ENCODE measurements at places on chromosomes 12 and 14.

DNA sequence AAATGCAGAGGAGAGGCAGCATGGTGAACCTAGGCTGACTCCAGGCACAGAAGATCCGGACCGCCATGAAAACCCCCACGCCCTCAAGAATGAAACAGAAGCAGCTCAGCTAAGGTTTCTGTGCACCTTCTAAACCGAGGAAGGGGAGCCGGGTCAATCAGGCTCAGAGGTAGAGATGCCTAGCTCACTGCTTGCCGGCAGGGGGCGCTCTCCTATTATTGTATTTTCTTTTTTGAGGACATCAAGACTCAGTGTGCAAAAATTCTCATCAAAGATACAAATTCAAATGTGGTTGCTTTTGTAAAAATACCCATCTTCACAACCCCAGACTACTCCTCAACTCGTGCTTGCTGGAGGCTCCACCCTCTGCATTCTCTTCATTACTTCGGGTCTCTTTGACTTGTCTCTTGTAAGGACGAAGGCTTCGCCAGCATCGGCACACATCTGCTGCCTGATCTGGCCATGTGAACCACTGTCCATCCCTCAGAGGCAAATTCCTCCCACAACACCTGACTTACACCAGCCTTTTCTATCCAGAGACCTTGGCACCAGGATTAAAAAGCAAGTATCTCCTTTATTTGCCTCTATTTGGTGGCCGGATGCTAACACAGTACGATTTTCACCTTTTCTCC lies 33.4 kb upstream of the RNASE3 start:
- no peak for DNase-seq

GRCh38 chr14:87745507-87746118 lies 247.4 kb downstream of the GALC start:
- DNase-seq = no peak

GRCh38 chr12:91384366-91384765 lies 201.7 kb upstream of the DCN start:
- DNase-seq = no peak

DNA sequence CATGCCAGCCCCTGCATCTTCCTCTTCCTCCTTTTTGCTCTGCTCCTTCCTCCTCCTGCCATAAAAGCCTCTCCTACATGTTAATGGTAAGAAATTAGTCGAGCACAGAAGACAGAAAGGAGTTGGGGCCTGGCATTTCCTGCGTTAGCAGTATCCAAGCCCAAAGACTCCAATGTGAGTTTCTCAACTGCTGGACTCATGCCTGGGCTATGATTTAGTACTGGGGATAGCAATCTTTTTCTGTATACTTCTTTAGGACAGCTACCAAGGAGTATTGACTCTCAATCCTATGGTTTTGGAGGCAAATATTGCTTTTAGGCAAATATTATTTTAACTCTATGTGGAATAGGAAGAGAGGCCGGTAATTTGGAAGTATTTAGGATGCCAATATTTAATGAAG lies 18.0 kb upstream of the SLC38A4 start:
- peak; percentile 50 for DNase-seq

DNA sequence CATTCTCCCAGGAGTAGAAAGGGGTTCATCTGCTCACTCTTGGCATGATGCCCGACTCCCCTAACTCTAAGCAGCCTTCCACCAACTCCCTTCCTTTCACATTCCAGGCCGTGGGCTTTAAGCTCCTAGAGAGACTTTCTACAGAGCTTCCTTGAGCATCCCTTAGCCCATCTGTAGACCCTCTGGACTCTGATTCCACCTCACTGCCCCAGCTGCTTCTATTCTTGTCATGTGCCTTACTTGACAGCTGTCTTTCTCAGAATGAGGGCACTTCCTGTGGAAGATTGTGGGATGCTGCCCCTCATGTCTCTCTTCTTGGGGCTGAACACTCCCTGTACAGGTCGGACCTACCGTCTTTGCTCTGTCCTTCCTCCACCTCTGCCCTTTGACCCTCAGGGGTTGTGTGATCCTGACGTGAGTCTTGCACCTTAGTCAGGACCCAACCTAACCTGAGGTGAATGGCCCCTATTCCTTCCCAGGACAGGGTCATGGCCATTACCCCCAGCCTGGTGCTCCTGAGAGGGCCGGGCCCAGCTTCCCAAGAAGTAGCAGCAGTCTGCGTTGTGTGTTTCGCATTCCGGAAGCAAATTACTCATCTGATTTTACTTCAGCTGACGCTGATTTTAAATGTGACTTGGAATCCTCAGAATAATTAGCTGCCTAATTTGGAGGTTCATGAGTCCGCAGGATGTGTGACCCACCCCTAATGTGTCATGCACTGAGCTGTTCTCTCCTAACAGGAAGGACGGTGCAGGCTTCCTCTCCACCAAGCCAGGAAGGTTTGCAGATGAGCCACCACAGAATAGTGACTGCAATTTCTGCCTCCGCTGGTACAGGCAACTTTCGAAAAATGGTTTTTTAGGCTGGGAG lies 2.7 kb upstream of the GALNT6 start:
- DNase-seq = peak; percentile 93

- DNase-seq = peak; percentile 14
Observed at GRCh38 chr14:58072288-58073071, 79.5 kb downstream of the ARMH4 start.

GRCh38 chr14:21136024-21136423 lies 19.8 kb downstream of the OR5AU1 start:
- no peak for DNase-seq

- no peak for DNase-seq
Observed at GRCh38 chr14:91267965-91268437, 23.5 kb upstream of the GPR68 start.

- no peak for DNase-seq
Observed at GRCh38 chr12:28114488-28114887, 75.8 kb upstream of the CCDC91 start.

- no peak for DNase-seq
Observed at GRCh38 chr12:14514154-14514842, 53.4 kb downstream of the PLBD1 start.

- DNase-seq = no peak
Observed at GRCh38 chr12:122394626-122395194, 27.8 kb downstream of the CLIP1 start.

GRCh38 chr14:81613341-81614045 lies 79.8 kb upstream of the SEL1L start:
- DNase-seq = no peak

- DNase-seq = no peak
Observed at GRCh38 chr14:78319406-78319805, 149.2 kb downstream of the NRXN3 start.

DNA sequence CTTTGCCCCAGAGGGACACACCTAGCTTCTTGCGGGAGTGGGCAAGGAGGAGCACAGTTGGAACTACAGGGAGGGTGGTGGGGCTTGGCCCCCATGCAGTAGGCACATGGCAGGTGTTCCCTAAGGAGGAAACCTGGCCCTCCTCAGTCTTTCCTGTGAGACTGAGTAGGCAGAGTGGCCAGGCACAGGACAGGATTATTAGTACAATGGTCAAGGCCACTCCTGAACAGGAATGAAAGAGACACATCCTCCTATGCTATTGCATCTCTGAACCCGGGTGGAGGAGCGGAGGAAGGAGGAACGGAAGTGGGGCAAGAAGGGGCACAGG lies 846 bp downstream of the MYO1A start:
- no peak for DNase-seq

DNA sequence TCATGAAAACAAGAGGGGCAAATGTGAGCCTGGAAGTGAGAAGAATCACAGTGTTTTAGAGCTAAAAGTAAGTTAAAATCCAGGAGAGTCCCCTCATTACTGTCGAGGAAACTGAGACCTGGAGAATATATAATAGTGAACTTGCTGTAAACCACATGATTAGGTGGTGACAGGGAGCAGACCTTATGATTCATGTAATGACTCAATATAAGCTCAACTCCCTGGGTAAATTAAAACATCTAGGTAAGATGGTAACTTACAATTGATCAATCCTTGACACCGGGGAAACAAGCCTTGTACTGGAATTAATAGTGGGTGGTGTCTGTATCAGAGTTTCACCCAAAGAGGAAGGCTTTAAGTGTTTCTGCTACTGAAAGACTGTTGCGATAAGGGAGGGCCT lies 269.3 kb downstream of the SNAPC1 start:
- DNase-seq = no peak

GRCh38 chr14:50452979-50453705 lies 56.5 kb upstream of the CDKL1 start:
- peak; percentile 57 for DNase-seq

DNA sequence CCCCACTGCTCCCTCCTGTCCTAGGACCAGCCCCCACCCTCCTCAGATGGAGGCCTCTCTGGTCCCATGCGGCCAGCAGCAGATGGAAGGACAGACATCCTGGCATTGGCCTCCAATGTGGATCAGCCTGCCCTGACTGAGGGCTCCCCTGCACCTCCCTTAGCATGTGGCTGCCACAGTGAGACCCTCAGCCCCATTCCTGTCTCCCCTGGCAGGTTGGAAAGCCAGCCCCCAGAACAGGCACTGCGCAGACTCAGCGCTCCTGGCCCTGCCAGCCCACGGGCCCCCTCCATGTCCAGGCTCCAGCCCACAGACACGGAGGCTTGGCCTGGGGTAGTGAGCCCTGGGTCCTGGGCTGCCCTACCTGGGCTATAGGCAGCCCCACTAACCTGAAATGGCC lies 47.2 kb upstream of the DIO3 start:
- no peak for DNase-seq

DNA sequence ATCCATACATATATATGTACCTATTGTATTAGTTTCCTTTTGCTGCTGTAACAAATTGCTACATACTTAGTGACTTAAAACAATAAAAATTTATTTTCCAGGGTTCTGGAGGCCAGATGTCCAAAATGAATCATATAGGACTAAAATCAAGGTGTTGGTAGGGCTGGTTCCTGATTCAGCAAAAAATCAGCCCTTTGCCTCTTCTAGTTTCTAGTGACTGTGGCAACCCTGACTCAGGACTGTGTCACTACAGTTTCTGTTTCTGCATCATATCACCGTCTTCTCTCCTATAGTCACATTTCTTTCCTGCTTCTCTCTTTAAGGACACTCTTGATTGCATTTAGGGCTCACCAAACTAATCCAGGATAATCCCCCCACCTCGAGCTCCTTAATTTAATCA lies 386.3 kb upstream of the TBX3 start:
- no peak for DNase-seq

DNA sequence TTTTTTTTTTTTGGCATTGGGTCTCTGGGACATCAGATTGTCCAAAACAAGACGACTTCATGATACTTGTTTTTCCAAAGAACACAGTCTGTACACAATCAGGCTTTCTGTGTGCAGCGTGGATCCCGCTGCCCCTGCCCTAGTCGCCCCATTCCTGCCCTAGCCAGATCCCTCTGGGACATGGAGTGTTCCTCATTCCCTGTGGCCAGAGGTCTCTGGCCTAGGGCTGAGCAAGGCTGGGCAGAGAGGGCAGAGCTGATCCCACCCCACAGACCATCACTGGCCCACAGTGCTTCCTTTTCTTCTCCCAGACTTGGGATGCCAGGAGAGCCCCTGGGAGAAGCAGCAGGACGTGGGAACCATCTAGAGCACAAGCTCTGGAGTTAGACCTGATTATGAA lies 20.9 kb upstream of the EIF2B2 start:
- DNase-seq = no peak

GRCh38 chr12:45991284-45992249 lies 1.2 kb upstream of the SCAF11 start:
- DNase-seq = peak; percentile 20

DNA sequence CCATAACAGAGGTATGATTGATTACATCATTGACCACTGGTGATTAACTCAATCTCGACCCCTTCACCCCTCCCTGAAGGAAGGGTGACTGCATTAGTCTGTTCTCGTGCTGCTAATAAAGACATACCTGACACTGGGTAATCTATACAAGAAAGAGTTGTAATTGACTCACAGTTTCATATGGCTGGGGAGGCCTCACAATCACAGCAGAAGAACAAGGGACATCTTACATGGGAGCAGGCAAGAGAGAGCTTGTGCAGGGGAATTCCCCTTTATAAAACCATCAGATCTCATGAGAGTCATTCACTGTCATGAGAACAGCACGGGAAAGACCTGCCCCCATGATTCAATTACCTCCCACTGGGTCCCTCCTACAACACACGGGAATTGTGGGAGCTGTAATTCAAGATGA lies 55.9 kb upstream of the TMCC3 start:
- DNase-seq = no peak

GRCh38 chr14:64778104-64778754 lies 74.0 kb downstream of the PLEKHG3 start:
- no peak for DNase-seq

DNA sequence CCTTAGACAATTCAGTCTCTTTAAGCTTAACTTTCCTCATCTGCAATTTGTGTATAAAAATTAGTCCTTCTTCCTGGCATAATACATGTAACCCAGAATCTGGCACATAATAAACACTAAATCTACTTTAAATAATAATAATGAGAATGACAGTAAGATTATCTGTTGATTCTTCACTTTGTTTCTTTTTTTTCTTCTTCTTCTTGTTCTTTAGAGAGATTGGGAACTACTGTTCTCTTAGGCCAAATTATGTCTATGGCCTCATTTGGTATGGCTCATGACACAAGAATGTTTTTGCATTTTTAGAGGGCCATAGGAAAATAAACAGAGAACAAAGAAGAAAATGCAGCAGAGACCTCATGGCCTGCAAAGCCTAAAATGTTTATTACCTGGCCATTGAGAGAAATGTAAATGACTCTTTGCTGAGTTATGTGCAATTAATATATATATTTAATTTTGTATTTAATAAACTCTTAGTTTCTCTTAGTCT lies 275.8 kb downstream of the SLC6A15 start:
- DNase-seq = no peak

- no peak for DNase-seq
Observed at GRCh38 chr12:118359541-118359915, 13.2 kb downstream of the TAOK3 start.

GRCh38 chr14:95585953-95586620 lies 51.2 kb downstream of the GLRX5 start:
- no peak for DNase-seq

- peak; percentile 7 for DNase-seq
Observed at GRCh38 chr12:107607464-107608392, 77.9 kb upstream of the PWP1 start.

GRCh38 chr14:88733121-88733520 lies 59.6 kb downstream of the EML5 start:
- no peak for DNase-seq

- DNase-seq = no peak
Observed at GRCh38 chr12:110619534-110619953, 5.6 kb downstream of the TCTN1 start.

GRCh38 chr12:41835556-41835955 lies 309.1 kb downstream of the GXYLT1 start:
- no peak for DNase-seq

- DNase-seq = no peak
Observed at GRCh38 chr12:111287125-111287900, 81.6 kb downstream of the PHETA1 start.

- DNase-seq = no peak
Observed at GRCh38 chr12:107033758-107034739, 47.1 kb upstream of the MTERF2 start.

- DNase-seq = peak; percentile 49
Observed at GRCh38 chr14:53894456-53894855, 62.2 kb downstream of the BMP4 start.

- peak; percentile 91 for DNase-seq
Observed at GRCh38 chr14:94342334-94342934, 19.3 kb upstream of the SERPINA6 start.

All from GM04503 (cell line).